GM13977 (cell line): ENCODE measurements at places on chromosomes 5 and 9.
A peak's percentile ranks its signal among the peaks of the same experiment; 100 is the strongest.

DNA sequence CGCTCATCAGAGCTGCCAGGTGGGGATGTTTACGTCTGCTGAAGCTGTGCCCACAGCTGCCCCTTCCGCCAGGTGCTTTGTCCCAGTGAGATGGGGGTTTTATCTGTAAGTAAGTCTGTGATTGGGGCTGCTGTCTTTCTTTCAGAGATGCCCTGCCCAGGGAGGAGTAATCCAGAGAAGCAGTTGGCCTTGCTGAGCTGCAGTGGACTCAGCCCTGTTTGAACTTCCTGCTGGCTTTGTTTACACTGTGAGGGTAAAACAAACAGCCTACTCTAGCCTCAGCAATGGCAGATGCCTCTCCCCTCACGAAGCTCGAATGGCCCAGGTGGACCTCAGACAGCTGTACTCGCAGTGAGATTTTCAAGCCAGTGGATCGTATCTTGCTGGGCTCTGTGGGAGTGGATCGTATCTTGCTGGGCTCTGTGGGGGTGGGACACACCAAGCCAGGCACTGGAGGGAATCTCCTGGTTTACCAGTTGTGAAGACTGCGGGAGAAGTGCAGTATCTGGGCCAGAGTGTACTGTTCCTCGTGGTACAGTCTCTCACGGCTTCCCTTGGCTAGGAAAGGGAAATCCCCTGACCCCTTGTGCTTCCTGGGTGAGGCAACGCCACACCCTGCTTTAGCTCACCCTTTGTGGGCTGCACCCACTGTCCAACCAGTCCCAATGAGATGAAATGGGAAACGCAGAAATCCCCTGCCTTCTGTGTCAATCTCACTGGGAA, 530.1 kb upstream of the DMAC1 start:
- DNase-seq, result no peak

DNA sequence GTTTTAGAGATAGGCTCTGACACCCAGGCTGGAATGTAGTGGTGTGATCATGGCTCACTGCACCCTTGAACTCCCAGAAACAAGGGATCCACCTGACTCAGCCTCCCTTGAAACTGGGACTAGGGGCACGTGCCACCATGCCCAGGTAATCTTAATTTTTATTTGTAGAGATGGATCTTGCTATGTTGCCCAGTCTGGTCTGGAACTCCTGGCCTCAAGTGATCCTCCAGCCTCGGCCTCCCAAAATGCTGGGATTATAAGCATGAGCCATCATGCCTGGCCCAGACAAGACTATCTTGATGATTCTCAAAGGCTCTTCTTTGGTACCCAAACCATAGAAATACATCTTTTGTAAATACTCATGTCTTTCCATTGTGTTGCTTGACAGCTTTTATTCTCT, 10.8 kb downstream of the OSMR start:
- no peak for DNase-seq

GRCh38 chr5:73388306-73388684, 60.3 kb downstream of the FOXD1 start:
- no peak for DNase-seq

DNA sequence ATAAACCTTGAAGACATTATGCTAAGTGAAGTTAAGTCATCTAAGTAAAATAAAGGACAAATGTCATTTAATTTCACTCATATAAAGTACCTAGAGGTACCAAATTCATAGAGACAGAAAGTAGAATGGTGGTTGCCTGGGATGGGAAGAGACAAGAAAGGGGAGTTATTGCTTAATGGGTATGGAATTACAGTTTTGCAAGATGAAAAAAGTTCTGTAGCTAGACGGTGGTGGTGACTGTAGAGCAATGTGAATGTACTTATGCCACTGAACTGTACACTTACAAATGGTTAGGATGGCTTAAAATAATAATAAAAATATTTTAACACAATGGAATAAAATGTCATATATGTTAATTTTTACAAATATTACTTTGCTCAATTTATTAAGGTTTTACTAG, 128.0 kb downstream of the MPDZ start:
- DNase-seq, result no peak

DNA sequence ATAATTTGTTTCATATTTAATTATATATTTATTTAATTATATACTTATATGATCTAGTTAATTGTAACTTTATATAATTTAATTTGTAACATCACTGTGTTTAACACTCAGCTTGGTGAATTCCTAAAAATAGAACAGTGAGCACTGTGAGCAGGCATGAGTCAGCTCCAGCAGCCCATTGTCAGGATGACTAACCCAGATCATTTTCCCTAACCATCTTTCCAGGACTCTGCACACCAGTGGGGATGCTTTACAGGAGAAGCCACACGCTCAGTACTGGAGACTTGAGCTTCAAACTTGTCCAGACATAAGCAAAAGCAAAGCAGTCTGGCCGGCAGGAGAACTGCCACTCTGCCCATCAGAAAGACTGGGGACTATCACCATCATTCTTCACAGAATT, 446.2 kb upstream of the TRPC7 start:
- no peak for DNase-seq

DNA sequence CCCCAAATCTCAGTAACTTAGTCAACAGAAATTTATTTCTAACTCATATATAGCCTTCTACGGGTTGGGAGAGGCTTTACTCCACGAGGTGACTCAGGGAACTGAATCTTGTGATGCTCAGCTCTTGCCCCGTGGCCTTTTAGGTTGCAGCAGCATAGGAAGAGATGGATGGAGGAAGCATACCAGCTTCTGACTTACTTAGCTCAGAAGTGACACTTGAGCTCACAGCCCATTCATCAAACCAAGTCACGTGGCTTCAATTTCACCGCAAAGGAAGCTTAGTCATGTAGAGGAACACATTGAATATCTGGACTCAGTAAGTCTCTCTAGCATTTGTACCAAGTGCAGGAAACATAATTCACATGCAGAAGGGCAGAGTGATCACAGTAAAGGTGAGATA, 124.1 kb upstream of the KCNN2 start:
- no peak for DNase-seq

DNA sequence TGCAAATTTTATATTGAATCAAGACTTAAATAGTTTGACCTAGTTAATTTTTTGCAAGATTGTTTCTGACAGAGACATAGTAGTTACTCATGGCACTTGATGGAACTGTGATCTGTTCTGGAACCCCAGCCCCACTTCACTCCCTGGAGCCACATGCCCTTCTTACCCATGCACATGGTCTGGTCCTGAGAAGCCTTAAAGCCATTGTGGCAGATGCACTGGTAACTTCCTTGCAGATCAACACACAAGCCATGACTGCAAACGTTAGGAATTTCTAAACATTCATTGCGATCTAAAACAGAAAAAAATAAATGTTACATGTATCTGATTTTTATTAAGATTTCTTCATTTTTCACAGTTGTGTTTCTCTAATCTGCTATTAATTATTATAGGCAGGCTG, 221.2 kb downstream of the SLC12A2 start:
- no peak for DNase-seq

GRCh38 chr5:164832516-164832915, 1327.1 kb downstream of the MAT2B start:
- no peak for DNase-seq

- no peak for DNase-seq
These were observed 31.3 kb downstream of the ZFAND5 start for GRCh38 chr9:72333709-72334108.

DNA sequence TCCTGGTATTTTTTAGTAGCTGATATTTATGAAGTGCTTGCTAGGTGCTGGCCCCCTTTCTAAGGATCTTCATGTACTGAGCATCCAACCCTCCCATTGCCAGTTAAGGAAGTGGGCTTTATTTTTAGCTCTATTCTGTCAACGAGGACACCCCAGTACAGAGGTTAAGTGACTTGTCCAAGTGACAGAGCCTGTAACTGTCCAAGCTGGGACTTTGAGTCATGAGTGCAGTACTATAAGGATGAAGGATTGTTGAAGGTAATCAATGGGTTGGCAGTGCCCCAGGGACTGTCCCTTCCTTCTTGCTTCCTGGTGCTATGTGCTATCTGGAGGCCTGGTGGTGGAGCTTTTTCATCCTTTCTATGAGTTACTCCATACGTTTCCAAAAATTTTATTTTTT, 18.0 kb upstream of the FABP6 start:
- no peak for DNase-seq

GRCh38 chr5:97418462-97418861, 235.4 kb upstream of the RIOK2 start:
- DNase-seq, result no peak

- DNase-seq, result no peak
These were observed 5.4 kb upstream of the CEP72 start for GRCh38 chr5:606526-607399.

- DNase-seq, result no peak
These were observed 629.3 kb upstream of the ST8SIA4 start for GRCh38 chr5:101532430-101532829.

- no peak for DNase-seq
These were observed 360.5 kb downstream of the BNC2 start for GRCh38 chr9:16509997-16510396.

DNA sequence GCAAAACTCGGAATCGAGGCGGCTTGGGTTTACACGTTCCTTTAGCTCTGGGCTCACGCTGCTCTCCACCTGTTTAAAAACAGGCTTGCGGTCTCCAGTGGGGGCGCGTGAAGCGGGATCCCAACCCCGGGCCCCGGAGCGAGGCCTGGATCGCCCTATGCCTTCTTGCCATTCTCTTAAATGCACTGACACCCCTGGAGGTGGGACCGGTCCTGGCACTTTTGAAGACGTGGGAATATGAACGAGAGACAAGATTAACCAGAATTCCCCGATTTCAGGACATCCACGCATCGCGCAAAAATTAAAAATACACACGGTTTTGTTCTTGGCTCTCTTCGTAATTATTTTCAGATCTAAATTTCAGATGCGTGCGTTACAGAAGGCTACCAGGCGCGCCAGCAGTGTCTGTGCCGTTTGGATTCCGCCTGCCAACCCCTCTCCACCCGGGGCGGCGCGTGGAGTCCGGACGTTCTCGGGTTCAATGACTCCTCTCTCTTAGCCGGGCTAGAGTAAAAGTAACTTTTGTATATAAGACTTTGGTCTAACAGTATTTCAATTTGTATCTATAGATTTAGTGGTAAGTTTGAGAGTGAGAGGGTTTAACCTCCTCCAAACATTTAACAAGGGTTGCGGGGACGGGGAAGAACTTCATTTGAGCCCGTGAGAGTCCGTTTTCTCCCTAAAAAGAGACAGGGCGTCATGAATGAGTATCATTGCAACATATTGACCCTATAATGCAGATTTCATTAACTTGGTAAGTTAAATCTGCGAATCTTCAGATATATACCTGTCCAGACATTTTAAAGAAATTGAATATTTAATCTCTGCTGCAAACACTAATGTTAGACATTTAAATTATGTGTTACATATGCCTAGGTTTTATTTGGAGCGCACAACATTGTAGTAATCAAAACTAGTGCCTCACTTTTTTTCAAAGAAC, 3.8 kb downstream of the FOXD1 start:
- no peak for DNase-seq

GRCh38 chr9:97046228-97046627, 7.3 kb upstream of the CTSV start:
- no peak for DNase-seq

DNA sequence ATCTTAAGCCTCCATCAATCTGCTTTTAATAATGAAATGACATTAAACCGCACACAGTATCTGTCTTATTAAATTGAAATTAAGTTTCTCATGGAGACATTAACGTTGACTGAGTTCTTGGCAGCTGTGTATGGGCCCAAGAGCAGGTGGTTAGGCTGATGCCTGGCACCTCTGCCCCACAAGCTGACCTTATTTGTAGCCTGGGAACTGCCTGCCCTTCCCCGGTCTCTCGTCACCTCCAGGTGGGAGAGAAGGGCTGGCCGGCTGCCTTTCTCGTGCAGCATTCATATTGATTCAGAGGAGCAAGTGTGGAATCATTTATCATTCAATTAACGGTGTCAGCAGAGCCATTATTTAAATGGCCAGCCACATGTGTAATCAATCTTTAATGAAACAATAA, 53.0 kb upstream of the FCN1 start:
- DNase-seq, result no peak

DNA sequence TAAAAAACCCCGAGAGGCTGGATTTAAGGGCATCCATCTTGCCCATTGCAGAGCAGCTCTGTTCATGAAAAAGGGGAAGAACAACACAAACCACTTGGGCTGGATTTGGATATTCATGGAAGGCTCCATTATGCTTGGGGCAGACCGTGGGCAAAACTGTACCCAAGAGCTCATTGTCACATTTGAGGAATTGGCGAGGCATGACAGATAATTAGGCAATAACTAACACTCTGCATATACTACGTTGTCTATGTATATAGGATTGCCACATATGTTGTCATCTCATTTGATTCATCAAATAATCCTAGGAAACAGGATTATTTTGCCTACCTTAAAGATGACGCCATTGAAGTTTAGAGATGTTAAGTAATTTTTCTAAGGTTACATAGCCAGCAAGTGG, 255.4 kb downstream of the SMARCA2 start:
- no peak for DNase-seq

DNA sequence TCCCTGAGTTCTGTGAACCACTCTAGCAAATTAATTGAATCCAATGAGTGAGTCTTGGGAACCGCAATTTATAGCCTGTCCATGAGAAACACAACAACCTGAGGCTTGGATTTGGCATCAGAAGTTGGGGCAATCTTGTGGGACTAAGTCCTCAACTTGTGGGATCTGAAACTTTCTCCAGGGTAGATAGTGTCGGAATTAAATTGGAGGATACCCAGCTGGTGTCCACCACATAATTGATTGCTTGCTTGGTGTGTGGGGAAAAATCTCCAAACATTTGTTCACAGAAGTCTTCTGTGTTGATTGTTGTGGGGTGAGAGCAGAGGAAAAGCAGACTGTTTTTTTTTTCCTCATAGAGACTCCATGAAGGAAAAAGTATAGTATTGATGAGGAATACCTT, 320.6 kb upstream of the MEF2C start:
- DNase-seq, result no peak

- no peak for DNase-seq
These were observed 9.1 kb downstream of the CHMP5 start for GRCh38 chr9:33273972-33274328.

DNA sequence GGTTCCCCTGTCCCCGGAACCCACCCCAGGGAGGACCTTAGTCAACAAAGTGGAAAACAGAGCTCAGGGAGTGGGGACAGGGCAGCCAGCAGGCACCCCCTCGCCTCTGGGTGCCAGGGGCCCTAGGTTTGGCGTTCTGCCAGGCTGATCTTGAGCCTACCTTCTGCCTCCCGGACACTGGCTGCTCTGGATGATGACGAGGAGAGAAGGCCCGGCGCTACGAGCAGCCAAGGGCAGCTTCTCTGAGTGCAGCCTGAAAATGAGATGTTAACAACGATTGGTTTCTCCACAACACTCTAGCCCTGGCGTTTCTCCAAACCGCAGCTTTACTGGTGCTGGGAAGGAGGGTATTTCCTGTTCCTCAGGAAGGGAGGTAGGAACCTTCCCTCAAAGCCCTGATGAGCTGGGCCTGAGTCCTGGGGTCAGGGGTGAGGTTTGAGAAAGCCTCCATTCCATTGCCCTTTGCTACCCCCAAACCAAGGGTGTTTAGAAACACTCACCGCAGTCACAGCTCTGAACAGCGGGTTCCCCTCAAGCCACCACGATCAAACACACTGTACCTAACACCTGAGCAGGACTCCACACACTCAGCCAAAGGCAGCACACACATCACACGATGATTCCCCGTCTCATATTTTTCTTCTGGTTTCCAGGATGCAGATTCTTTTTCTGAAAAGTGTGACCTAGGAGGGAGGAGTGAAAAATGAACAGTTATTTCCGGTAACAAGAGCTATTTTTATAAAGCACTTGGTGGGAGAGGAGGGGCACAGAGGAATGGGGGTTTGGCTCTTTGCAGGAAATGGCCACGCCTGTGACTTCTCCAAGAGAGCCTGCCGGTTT, at the start of gene STING1:
Gene STING1, minus strand, starts transcription at position 709 of the 840 bp plus-strand sequence. CDS start 1,054 bp downstream, outside the sequence.
- DNase-seq, result peak; percentile 53

GRCh38 chr5:151547364-151547763, 43.8 kb downstream of the FAT2 start:
- DNase-seq, result no peak
